ENCODE measurements at places on chromosomes 13 and 19.
A peak's percentile ranks its signal among the peaks of the same experiment; 100 is the strongest.

GRCh38 chr13:39596685-39597084 is 6.3 kb downstream of the LHFPL6 start:
- DNase-seq = no peak

DNA sequence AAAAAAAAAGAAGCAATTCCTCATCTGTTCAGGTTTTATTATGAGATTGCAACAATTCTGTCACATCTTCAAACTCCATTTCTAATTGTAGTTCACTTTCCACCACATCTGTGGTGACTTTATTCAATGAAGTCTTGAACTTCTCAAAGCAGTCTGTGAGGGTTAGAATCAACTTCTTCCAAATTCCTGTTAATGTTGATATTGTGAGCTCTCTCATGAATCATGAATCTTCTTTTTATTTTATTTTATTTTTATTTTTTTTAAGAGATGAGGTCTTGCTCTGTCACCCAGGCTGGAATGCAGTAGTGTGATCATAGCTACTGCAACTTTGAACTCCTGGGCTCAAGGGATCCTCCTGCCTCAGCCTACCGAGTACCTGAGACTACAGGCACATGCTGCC is 19.6 kb downstream of the ARHGAP35 start:
- no peak for DNase-seq

- peak; percentile 80 for DNase-seq
Measured at GRCh38 chr13:101942038-101942437, 459.8 kb downstream of the FGF14 start.

GRCh38 chr13:23790577-23791170 is 98.5 kb downstream of the MIPEP start:
- no peak for DNase-seq

DNA sequence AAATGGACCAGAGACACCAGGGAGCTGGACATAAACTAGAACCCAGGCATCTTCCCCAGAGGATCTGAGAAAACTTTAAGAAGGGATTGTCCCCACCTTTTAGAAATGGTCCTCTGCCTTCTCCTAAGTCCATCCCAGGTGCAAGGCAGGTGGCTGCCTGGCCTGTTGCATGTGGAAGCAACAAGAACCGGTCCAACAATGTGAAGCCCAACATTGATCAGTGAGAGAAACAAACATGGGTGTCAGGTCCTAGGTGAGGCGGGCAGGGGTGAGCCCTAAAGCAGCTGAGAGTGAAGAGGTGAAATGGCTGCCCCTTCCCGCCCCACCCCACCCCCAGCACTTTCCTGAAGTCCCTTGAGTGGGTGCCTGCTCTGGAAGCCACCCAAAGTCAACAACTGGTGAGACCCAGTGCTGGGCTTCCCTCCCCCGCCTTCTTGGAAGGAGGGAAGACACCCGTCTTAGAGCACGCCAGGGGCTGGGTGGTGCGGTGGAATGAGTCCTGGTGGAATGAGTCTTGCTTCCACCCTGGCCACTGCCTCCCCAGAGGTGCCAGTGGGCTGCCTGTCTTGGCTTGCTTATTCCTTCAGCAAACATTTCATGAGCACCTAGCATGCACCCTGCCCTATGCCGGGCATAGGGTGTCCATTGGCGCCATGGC is 1.7 kb downstream of the AP1M1 start:
- no peak for DNase-seq

- no peak for DNase-seq
Measured at GRCh38 chr13:97826421-97827012, 127.0 kb upstream of the IPO5 start.

- no peak for DNase-seq
Measured at GRCh38 chr19:12825254-12826131, 8.9 kb downstream of the RTBDN start.

- no peak for DNase-seq
Measured at GRCh38 chr19:31570718-31571117, 221.5 kb upstream of the TSHZ3 start.

- DNase-seq = no peak
Measured at GRCh38 chr13:113657851-113658741, at the start of gene ATP4B. TSS of gene ATP4B (minus strand) at chr13:113658198. CDS start at chr13:113658144, 54 bp downstream.
